ENCODE measurements at places on chromosomes 4 and X.

GRCh38 chr4:158008551-158009218 lies 164.1 kb downstream of the GASK1B start:
- no peak for DNase-seq

- no peak for DNase-seq
Measured at GRCh38 chr4:175048906-175049305, 130.7 kb downstream of the ADAM29 start.

DNA sequence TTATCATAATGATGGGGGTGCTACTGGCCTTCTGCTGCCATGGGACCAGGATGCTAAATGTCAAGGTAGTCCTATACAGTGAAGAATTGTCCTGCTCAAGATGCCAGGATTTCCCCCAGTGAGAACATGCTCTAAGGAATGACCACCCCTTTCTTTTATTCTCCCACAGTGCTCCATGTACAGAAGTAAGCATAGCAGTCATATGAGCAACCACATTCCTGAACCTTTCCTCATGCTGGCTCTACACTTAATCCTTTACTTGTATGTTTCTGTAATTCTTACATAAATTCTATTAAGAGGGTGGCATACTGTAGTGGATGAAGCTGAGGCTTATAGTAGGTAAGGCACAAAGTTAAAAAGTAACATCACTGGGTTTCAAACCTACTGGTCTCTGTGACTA lies 20.2 kb downstream of the CYP2U1 start:
- no peak for DNase-seq

GRCh38 chrX:10327651-10328050 lies 170.9 kb downstream of the CLCN4 start:
- DNase-seq: no peak

All from activated gamma-delta T cell treated with Interleukin-2 at 50 U/mL for 16 hours (primary cell).